ENCODE measurements at places on chromosomes 6 and 20.

GRCh38 chr6:2581011-2581410 is 169.7 kb downstream of the MYLK4 start:
- no peak for DNase-seq

GRCh38 chr6:164072240-164072666 is 657.7 kb downstream of the QKI start:
- DNase-seq: no peak

- DNase-seq: no peak
These were observed 75.0 kb downstream of the VTA1 start for GRCh38 chr6:142222022-142222421.

DNA sequence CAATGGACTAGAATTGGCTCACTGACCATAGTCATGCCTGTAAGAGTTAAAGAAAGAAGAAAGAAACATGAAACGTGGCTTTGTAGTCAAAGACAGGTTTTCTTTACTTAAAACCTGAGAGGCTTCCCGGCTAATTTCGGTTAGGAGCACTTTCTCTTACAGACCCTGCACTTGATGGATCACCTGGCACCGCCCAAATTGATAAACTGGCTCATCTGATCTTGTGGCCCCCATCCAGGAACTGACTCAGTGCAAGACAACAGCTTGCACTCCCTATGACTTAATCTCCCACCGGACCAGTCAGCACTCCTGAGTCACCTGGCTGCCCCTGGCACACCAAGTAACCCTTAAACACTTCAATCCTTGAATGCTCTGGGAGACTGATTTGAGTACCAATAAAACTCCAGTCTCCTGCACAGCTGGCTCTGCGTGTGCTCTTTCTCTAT is 12.3 kb downstream of the TMEM14B start:
- DNase-seq: no peak

- no peak for DNase-seq
These were observed 8.4 kb upstream of the NUS1 start for GRCh38 chr6:117666881-117667280.

GRCh38 chr6:99402448-99402847 is 8.5 kb upstream of the COQ3 start:
- DNase-seq: no peak

DNA sequence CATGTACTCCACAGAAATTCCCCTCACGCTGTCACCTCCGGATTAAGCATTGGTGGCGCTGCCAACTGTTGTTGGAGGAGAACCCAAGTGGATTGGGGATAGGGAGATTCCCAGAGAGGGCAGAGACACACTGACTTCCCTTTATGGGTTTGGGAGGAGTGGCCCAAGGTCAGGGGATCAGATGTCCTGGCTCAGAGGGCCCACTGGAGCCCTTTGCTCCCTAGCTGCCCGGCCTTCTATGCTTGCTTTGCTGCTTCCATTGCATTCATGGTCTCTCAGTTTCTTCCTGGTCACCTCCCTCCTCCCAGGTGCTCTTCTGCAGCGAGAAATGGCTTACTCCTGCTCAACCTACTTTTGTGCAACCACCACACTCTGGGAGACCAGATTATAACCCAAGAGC is 14.3 kb downstream of the CUL9 start:
- no peak for DNase-seq

DNA sequence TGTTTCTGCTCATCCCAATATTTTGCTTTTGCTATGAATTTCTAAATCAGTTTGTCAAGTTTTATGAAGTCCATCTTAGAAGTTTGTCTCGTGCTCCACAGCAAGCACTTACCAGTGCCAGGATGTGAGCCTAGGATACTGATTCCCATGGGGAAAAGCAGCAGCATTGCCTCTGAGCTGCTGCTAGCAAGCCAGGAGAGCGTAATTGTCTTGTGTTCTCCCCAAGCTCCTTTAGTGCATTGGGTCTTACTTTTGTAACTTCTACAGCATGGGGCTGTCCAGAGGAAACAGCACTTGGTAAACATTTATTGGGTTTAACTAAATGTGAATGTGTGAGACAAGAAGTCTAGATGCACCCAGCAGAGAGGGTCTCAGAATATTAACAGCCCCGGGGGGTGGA is 76.1 kb downstream of the RNF182 start:
- DNase-seq: no peak

- DNase-seq: no peak
These were observed 6.0 kb downstream of the MMP24OS start for GRCh38 chr20:35271904-35272303.

- no peak for DNase-seq
These were observed 21.7 kb upstream of the DAAM2 start for GRCh38 chr6:39770446-39770845.

- DNase-seq: no peak
These were observed 8.7 kb downstream of the TRIM38 start for GRCh38 chr6:25971187-25971821.

GRCh38 chr20:35766843-35767242 is 5.0 kb upstream of the PHF20 start:
- no peak for DNase-seq

GRCh38 chr6:106740287-106740686 is 110.9 kb downstream of the QRSL1 start:
- no peak for DNase-seq

GRCh38 chr6:138593124-138593877 is 94.0 kb upstream of the NHSL1 start:
- DNase-seq: no peak

- DNase-seq: no peak
These were observed 59.3 kb downstream of the UBE3D start for GRCh38 chr6:83006270-83006905.

GRCh38 chr6:148709577-148709976 is 37.3 kb upstream of the UST start:
- no peak for DNase-seq

DNA sequence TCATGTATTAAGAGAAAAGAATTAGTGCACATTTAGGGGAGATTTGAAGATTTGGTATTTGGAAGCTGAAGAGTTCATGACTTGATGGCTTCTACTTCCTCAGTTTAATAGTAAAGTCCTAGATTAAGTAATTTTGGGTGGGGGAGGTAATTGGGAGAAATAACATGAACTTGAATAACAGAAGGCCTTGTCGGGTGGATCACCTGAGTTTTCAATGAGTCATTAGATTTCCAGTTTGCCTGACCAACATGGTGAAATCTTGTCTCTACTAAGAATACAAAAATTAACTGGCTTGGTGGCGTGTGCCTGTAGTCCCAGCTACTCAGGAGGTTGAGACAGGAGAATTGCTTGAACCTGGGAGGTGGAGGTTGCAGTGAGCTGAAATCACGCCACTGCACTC is 181.0 kb downstream of the GJA1 start:
- DNase-seq: no peak

GRCh38 chr6:111686249-111686931 is 80.7 kb upstream of the TRAF3IP2 start:
- no peak for DNase-seq

GRCh38 chr6:116665464-116665863 is 3.1 kb downstream of the ZUP1 start:
- no peak for DNase-seq

DNA sequence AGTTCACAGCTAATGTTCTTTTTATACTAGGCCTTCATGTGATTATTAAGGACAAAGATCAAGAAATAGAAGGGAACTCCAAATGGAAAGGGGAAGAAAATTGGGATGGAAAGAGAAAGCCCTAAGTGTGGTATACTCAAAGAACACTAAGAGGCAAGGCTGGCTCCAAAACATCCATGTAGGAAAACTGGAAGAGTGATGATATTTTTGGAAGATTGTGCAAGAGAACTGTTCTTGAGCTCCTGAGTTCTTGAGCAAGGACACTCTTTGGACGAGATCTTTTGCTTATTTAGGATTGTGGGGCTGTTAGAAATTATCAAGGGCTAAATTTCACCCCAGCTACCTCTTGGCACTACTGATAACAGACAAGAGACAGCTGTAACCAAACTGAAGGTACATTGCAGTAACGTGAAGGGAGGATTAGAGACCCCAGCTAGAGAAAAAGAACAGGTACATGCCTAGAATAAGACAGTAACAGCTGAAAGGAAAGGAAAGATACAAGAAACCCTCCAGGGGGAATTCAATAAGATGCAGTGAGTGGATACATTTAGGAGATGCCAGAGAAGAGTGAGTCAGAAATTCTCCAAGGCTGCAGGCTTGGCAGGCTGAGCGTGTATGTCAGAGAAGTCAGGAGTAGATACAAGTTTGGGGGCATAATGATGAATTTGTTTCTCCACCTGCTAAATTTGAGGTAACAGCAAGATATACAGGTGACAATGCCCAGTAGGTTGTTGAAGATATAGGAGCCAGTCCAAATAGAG is 69.7 kb downstream of the CBLN4 start:
- DNase-seq: no peak

DNA sequence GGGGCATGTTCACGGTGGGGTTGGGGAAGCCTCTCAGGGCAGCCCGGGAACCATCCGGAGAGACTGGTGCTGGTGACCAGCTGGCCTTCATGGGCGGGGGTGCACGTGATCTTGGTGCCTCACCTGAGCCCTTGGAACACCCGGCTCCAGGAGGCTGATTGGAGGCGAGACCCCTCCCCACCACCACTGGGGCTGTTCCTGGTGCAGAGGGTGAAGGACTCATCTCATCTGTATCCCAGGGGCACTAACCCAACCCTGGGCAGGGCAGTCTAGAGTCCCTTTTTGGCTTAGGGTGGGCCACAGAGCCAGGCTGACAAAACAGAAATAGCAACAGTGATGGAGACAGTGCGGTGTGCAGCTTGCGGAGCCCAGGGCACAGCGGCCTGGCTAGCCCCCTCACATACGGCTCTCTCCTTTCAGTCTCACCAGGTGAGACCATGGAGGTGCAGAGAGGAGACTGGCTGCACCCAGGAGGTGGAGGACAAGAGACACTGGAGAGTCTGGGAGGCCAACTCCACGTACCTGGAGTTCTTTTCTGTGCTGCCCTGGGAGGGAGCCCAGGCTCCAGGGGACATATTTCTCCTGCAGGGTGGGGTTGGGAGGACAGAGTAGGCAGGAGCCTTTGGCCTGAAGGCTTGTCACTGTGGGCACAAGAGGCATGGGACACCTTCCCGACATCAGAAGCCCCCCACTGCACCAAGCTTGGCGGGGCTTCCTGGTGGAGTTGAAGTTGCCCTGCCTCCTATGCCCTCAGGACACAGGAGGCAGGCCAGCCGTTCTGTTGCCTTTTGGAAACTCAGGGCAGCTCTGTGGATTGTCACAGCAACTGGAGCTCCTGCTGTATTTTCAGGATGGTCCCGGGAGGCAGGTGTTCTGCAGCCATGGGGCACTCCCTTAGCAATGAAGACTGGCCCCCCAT is 106.0 kb downstream of the SYCP2 start:
- no peak for DNase-seq

DNA sequence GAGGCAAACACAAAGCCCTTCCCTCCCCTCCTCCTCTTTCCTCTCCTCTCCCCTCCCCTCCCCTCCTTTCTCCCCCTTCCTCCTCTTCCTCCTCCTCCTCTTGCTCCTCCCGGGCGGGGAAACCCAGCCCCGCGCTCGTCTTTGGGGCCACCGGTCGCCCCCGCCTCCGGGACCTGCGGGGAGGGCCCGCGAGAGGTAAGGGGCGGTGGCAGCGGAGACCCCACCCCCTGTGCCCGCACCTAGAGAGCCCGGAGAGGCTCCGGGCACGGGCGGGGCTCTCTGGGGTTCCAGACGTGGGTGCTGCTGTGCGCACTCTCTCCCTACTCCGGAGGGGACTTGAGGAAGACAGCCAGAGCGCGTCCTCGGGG is at the start of gene RIN2:
RIN2 (plus strand) TSS at position 126 of the 368 bp plus-strand sequence. CDS start 131,344 bp downstream, outside the sequence.
- DNase-seq: no peak

DNA sequence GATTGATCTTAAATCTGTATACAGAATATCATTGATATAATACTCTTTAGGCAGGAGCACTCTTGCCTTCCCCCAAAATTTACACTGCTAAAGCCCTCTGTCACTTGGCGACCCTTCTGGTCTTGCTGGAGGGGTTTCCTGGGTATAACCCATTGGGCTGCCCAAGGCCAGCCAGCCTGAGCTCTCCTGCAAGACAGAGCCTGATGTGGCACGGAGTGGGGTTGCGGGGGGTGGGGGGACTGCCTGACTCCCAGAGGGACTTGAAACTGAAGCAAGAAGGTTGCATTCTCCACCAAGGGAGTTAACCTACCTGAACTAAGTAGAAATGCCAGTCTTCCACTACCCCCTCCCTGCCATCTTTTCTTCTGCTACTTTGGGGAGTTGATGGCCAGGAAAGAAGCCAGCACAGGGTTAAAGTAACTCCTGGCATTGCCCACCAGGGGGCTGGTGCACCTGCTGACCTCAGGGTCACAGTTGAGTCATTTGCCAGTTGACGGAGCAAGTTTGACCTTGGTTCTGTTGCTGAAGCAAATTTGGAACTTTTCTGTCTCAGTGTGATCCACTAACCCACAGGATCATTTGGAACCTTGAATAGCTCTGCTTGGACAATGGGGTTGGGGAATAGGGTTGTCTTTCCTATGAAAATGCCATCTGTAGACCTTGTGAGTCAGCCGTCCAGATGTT is 79.4 kb downstream of the ASXL1 start:
- no peak for DNase-seq

DNA sequence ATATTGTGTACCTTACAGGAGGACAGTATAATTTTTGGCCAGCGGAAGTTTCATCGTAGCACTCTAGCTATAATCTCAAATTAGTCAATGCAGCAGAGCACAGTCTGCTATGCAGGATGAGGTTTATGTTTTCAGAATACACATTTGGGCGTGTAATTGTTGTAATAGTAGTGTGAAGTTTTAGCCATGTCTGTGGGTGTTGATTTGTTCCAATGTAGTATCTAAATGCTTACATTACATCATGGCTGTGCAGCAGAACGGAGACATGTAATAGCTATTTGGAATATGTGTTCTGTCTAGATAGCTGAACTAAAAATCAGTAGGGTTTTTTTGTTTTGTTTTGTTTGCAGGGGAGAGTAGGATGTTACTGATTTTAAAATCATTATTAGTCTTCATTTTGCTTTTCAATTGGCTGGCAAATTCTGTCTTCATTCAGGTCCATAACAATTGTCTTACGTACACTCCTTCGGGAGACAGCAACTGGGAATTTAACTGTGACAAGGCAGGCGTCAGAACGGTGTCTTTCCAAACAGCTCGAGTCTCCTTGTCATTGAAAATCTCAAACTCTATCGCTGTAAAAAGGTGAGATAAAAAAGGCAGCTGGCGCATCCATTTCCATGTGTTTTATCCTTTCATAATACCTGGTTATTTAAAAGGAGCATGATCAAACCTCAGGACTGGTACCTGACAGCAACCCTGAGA is 65.1 kb upstream of the CDH4 start:
- DNase-seq: no peak

DNA sequence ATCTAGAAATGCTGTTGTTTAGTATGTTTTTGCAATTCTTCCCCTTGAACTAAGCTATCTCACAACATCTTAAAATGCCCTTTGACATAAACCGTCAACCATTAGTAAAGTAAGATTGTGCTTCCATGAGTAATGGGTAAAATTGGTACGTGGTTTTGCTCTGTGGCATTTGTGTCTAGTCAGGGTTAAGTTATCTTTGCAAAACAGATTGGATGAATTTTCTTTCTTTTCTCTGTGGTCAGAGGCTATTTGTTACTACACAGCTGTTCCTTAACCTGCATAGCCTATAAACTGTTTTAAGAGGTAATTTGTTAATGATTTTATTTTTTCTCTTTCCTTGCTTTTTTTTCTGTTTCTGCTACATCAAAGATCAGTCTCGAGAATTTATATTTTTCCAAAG is 75.4 kb downstream of the RPP40 start:
- no peak for DNase-seq

- DNase-seq: no peak
These were observed 8.7 kb upstream of the ATXN1 start for GRCh38 chr6:16769986-16770376.

All from NCI-H1436 treated with DMSO at 0.1 percent for 48 hours (cell line).